ENCODE measurements at places on chromosomes 12 and 14.

DNA sequence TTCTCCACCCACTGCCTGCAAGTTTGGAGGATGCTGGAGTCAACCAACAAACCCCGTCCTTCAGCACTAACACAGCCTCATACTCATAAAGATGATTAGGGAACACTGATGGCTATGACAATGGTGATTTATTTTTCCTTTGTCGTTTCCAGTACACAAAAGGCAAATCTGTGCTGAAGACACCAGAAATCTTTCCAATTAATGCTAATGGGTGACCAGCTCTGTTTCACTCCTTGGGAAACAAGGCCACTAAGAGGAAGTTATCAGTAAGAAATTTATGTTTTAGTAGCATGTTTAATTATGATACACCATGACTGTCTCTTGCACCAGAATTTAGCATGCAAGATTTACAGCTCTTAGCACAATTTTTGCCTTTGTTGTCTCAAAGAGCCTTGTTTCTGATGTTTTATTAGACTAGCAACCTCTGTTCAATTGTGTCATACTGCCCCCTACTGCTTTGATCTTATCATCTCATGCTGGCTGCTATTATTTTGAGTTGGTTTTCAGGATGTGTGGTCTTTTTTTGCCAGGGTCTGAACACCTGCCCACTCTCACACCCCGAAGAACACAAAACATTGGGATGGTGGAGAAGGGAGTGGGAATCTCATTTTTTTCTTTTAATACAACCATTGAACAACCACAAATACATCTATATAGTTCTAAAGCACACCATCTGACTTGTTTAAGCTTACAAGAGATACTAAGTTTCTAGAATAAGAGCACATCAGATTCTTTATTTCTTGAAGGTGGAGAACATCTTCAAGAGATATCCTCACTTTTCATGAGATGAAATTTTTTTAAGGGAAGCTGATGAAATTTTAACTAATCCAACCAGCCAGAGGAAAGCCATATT, 160.9 kb downstream of the SPTSSA start:
- DNase-seq, result no peak

- DNase-seq, result no peak
Measured at GRCh38 chr12:111245701-111246476, 123.0 kb downstream of the PHETA1 start.

DNA sequence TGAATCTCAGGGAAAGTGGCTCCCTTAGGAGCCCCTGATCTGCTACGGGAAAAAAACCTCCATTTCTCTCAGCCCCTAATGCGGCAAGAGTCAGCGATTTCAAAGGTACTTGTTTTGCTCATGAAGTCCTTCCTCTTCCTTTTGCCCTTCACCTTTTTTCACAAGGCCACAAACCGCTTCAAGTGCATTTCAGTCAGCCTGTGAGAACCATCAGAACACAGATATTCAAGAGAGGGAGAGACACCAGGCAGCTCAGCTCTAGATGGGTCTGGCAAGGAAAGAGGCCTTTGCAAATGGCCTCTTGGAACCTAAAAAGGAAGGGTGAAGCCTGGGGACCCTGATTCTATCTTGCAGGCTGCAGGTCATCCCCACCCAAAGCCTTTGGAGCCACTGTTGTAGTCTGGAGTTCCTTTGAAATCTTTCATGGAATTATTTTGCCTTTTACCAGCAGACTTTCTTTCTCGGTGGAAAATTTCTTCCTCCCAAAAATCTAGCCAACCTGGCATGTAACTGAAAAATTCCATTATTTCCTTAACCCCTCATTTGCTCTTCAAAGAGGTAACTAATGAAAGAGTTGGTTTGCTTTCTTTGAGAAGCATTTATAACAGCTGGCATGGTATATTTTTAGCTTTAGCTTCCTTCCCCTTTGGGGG, 145.0 kb downstream of the SAMD4A start:
- DNase-seq, result no peak

DNA sequence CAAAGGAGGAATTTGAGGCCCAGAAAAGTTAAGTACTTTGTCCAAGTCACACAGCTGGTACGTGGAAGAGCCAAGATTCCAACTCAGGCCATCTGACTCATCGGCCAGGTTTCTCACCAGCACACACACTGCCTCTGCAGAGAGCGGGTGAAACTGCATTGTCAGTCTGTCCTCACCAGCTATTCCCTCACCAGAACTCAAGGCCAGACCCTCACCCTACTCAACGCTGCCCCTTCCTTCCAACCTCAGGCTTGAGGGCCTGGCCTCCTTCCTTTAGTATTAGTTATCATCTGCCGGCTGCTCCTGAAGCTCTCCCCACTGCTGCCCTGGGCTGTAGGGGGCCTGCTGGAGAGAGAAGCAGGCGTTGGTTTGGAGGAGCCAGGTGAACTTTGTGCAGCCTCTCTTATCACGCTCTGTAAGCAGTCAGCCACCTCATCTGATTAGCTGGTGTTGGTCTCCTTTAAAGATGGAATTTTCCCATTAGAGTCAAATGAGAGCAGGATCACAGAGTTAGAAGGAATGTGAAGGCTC, 16.6 kb upstream of the PLEK2 start:
- DNase-seq, result no peak

DNA sequence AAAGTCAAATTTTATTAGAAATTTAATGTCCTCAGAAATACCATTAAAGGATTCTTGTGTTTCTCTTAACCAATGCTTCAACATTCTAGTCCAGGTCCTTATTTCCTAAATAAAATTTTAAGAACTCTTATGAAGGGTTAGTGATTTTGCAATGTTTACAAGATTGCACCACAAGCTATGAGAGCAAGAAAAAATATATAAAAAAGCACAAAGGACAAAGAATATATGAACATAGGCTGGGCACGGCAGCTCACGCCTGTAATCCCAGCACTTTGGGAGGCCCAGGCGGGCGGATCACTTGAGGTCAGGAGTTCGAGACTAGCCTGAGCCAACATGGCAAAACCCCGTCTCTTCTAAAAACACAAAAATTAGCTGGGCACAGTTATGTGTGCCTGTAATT, 7.7 kb downstream of the RACGAP1 start:
- DNase-seq, result no peak

DNA sequence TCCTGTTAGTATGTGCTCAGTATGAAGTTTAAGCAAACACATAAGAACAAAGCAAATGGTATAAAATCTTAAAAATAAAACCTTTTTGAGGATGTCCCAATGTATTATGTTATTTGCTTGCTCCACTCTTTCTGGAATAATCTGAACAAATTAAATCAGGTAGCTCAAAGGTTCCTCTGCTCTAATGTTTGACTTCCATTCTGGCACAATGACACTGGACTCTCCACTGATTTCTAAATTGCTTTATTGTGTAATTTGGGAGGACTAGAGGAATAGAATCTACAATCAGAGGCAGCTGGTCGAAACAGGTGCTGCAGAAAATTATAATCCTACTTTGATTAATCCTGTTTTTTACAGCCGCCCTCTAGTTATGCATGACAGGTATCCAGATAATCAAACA, 523.7 kb upstream of the FOXG1 start:
- DNase-seq, result no peak

GRCh38 chr12:53251477-53252348, 16.4 kb upstream of the ESPL1 start:
- DNase-seq, result peak; percentile 48

DNA sequence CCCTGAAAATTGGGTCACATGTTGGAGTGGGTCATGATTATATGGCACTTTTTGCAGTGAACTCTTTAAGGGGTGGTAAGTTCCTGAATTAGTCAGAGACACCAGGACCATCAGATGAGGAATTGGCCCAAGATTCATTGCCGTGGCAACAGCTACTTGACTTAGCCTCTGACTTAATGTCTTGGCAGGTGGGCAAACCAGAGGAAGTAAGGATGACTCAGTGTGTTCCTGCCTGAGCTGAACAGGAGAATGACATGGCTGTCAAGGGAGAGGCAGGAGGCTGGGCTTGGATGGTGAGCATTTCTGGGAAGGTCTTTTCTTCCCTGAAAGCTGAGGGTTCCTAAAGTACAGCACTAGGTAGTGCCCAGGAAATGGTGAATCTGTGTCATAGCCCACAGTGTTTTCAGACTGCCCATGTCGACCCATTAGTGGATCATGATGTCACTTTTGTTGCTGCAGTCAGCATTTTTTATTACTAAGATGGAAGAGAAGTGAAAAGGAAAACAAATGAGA, 170.1 kb upstream of the PWP1 start:
- no peak for DNase-seq

DNA sequence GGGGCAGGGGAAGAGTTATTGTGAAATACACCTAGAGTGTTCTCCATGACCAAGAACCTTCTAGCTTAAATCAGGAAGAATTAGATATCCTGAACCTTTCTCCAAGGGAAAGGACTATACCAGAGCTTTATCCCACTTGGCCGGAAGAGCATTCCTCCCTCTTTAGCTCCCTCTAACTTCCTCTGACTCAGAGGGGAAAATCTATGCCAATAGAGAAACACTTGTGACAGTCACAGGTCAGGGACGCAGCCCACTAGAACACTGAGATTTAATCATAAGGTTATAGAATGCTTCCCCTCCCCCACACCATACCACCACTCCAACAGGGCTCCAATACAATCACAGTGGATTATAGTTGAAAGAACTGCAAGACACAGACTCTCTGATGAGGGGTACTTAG, 55.4 kb upstream of the RFX4 start:
- no peak for DNase-seq

DNA sequence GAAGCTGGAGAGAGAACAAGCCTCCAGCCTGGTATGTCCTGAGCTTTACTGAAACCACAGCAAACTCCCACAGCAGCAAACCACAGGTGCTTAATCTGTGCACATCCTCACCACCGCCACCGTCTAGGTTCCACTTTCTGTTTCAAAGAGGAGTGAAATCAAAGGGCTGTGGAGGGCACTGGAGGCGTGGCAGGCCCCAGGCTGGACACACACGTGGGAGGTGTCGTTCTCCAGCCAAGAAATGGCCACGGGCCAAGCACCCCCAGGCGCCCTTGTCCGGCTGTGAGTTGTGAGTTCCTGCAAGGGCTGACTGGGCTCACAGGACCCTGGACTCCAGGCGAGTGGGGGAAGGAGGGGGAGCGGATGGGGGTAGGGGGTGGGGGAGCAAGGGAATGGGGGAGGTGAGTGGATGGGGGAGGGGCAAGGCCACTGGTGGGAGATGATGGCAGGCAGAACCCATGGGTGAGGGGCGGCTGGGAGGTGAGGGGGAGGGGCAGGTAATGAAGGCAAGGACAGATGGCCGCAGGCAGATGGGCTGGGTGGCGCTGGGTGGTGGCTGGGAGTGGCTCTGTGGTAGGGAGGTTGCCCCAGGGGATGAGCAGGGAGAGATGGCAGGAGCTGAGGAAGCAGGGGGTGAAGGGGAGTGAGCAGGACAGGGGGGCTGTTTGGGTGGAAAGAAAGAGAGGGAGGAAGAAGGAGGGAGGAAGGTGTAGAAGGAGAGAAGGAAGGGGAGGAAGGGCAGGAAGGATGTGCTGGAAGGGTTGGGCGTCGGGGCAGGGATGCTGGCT, 86.7 kb downstream of the NCOR2 start:
- DNase-seq, result no peak

GRCh38 chr12:26833743-26834490, 923 bp upstream of the ITPR2 start:
- DNase-seq, result no peak

GRCh38 chr12:100138048-100138802, 4.4 kb downstream of the BLTP3B start:
- DNase-seq, result no peak

DNA sequence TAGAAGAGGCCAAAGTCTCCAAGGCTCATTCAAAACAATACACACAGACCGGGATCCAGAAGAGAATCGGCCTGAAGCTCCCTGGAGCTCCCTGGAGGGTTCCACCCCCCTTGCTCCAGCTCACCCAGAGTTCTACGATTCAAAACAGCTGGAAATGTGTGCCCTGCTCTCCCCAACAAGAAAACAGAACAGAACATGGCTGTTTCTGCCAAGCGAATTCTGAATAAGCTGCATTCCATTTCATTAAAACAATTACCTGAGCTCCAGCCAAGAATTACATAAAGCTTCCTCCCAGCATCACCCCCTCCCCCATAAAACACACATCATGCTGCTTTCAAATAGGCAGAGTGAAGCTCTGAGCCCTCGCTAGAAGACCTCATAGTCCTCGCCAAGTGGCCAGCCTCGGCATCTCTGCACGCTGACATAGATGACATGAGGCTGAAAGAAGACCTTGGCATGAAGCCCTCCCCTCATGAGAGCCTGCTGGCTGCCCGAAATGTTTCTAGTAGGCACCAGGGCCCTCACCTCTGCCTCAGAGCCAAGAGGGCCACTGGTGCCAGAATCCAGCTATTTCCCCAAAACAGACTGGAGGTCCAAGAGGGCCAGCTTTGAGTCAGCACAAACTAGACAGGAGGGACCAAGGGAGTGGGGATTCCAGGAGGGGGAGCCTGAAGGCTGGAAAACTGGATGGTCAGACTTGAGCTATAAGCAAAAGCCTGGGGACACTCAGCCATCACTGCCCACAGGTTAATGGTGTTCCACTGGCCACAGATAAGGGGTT, 8.3 kb downstream of the PXN start:
- DNase-seq, result peak; percentile 66

DNA sequence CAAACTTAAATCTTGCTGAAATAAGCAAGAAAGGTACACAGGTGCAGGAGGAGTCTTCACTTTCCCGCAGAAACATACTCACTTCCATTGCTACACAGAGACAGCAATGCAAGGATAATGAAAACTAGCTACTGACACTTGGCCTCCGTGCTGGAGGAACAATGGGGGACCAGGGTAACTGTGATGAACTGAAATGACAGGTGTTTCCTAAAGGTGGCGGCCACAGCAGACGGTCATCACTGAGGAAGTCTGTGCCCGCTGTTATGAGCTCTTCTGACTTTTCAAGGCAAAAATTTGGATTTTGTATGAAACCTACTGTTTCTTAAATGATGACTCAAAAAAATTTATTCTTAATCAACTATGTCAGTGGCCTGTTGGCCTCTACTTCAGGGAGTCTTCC, 189.4 kb downstream of the CACNA1C start:
- no peak for DNase-seq

GRCh38 chr12:119340578-119340977, 6.0 kb downstream of the CCDC60 start:
- no peak for DNase-seq

DNA sequence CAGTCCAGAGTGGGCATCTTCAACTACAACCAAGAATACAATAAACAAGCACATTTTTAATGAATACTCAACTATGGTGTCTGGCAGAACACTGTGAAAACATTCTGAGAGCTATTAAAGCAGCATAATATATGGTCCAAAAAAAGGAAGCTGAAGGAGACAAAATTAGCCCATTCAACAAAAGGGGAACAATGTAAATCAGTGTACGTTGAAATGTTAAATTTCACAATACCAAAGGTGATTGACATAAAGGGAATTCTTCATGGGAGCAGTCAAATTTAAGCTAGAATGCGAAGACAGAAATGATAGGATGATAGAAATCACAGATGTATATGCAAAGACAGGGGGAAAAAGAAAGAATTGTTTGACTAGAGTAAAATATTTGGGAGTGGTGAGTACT, 41.3 kb upstream of the SYCP3 start:
- no peak for DNase-seq

GRCh38 chr12:89163918-89164317, 188.4 kb downstream of the DUSP6 start:
- no peak for DNase-seq

- no peak for DNase-seq
Measured at GRCh38 chr12:101695706-101696105, 1.7 kb upstream of the CHPT1 start.

GRCh38 chr12:69546693-69547438, 38.4 kb upstream of the CCT2 start:
- no peak for DNase-seq

- DNase-seq, result no peak
Measured at GRCh38 chr12:40110586-40110985, 4.7 kb upstream of the SLC2A13 start.
